ENCODE measurements at places on chromosomes 13 and 19.

DNA sequence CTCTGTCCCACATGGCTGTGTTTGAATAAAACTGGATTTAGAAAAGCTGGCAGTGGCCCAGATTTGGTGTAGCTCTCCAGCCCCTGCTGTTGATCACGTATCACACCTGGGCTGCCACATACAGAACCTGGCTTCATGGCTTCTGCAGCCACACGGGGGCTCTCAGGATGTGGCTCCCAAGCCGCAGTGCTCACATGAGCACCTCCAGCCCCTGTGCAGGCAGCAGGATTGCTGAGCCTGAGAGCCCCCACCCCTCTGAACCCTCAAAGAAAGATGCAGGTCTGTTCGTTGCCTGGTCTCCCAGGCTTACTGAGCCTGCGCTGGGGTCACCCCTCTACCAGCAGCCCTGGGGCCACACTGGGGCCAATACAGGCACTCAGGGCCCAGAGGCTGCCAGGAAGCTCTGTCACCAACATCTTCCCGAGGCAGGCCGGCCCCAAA, 2.7 kb downstream of the PLEKHF1 start:
- DNase-seq = no peak

- DNase-seq = peak; percentile 69
Observed at GRCh38 chr19:33535226-33535625, 13.6 kb upstream of the PEPD start.

DNA sequence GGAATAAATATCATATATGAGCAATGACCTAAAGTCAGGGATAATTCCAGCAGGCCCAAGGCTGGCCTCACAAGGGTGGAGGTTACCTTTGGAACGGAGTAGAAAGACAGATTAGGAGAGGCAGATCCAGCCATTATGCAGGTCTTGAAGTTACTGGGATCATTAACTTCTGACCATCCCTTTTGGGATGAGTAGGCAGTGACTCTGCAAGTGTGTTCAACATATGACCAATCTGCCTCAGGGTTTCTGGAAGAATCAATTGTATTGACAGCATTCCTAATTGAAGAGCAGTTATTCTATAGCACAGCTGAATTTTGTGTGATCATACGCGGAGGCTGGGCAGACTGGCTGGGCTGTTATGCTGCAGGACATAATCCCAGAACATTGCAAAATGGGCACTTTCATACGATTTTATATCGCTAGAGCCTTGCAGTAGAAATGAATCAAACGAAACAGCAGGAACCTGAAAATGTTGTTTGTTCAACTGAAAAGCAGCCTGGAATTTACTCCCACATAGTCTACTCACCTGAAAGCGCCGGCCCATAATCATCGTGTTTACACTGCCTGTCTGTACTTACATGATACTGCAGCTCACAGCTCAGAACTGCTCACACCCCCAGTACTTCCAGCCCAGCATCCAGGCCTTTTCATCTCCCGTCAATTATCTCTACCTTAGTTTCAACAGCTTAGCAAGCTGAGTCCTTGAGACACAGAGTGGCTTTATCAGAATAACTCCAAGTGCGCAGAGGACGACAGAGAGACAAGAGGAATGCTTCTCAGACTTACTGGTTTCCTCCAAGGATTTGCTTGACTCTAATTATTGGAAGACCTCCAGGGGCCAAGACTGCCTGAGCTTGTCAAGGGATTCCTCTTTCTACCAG, 556.1 kb downstream of the EFNB2 start:
- no peak for DNase-seq

GRCh38 chr13:29958476-29958875, 108.1 kb upstream of the UBL3 start:
- DNase-seq = no peak

- no peak for DNase-seq
Observed at GRCh38 chr19:28213470-28214082, 999.4 kb downstream of the UQCRFS1 start.

GRCh38 chr19:2775556-2776430, 7.3 kb downstream of the SGTA start:
- peak; percentile 82 for DNase-seq

DNA sequence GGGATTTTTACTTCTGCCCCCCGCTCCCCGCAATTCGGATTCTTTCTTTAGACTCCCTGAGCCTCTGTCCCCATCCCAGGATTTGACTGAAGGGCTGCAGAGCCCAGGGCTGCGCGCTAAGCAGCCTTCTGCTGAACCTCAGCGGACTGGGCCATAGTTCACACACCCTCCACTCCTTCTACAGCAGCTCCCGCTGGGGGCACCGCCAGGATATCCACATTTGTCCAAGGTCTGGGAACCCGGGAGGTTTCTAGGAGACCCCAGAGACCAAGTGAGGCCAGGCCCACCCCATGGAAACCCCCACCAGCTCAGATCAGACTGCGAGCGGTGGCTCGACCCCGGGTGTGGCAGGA, 463.3 kb downstream of the ITGBL1 start:
- DNase-seq = no peak

DNA sequence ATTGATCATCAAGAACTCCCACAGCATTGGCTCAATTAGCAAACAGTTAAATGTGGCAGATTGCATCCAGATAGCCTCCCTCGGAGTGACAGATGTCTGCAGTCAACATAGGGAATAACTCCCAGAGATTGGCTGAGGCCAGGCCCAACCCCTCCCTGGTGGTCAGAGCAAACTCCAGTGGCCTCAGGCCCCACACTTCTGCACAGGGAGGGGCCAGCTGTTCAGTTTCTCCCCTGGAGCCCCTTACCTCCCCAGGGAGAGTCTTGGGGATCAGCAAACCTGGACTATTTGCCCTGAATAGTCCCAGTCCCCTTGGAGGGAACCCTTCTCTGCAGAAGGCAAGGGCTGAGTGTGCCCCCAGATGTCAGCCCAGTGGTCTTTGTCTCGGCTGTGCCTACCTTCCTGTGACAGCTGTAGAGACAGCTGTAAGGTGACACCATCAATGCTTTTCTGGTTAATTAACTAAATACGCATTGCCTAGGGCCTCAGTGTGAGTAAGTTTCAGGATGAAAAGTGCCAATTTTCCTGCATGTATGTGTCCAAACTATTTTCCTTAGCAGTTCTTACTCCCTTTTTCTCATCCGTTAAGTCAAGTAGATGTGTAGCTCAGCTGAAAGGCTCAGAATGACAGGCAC, 102.7 kb upstream of the UQCRFS1 start:
- DNase-seq = no peak

DNA sequence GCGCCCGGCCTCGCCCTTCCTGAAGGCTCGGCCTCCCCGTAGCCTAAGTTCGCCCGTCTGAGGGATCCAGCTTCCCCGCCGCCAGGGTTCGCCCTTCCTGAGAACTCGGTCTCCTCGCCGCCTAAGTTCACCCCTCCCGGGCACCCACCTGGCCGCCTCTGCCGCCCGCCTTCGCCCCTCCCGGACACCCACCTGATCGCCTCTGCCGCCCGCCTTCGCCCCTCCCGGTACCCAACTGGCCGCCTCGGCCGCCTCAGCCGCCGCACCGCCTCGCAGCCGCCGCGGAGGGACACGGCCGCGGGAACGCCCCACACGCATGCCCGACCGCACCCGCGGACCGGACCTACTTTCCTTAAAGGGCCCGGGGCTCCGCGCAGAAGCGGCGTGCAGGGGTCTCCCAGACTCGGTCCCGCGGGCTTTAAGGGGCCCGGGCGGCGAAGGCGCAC, at the start of gene MOB3A:
TSS of gene MOB3A (minus strand) at position 293 of the 446 bp plus-strand sequence. CDS start 17,766 bp downstream, outside the sequence.
- peak; percentile 82 for DNase-seq

GRCh38 chr19:18675779-18676178, 7.7 kb upstream of the CRTC1 start:
- DNase-seq = no peak

GRCh38 chr13:36673838-36674326, at the start of gene SERTM1:
TSS of gene SERTM1 (plus strand) at chr13:36674020. CDS start at chr13:36695079, 21,059 bp downstream.
- no peak for DNase-seq

- no peak for DNase-seq
Observed at GRCh38 chr13:48489666-48490065, 43.2 kb downstream of the RCBTB2 start.

DNA sequence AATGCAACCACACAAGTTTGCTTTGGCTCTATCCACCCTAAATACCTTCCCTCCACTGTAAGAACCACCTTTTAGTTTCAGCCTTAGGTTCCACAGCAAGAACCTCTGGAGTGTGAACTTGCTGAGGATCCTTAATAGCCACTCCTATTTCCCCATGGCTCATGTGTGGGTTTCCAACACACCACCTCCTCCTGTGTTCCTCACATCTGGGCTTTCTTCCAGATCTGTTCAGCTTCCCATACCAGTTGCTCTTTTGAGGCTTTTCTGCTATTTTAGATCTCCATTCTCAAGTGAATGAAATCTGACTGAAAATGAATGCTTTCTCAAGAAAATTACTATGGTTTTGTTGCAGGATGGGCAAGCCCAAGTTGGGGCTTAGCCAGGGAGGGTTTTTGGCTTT, 104.8 kb upstream of the MIR17HG start:
- DNase-seq = no peak

- peak; percentile 11 for DNase-seq
Observed at GRCh38 chr13:103188713-103189326, 122.6 kb upstream of the SLC10A2 start.

- DNase-seq = no peak
Observed at GRCh38 chr13:99087954-99088491, 110.2 kb upstream of the DOCK9 start.

- DNase-seq = no peak
Observed at GRCh38 chr13:37597477-37598025, 1.0 kb downstream of the POSTN start.

GRCh38 chr19:13597640-13598039, 91.4 kb upstream of the CACNA1A start:
- DNase-seq = peak; percentile 79

DNA sequence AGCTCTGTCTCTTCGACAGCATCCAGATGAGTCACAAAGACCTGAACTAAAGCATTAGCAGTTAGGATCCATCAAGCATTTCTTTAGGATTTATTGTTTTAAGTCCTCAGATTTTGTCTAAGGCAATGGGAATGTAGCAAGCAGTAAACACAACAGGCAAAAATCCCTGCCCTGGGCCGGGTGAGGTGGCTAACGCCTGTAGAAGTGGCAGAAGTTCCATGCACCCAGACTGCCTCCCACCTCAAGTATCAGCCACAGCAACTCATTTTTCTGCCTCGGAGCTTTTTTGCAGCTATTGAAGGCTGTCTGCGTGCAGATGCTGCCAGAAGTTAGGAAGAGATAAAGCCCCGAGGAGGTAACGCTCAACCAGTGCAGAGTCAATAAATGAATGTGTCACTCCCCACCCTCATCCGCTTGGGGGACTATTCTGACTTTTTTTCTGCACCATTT, 47.1 kb upstream of the MRI1 start:
- no peak for DNase-seq

DNA sequence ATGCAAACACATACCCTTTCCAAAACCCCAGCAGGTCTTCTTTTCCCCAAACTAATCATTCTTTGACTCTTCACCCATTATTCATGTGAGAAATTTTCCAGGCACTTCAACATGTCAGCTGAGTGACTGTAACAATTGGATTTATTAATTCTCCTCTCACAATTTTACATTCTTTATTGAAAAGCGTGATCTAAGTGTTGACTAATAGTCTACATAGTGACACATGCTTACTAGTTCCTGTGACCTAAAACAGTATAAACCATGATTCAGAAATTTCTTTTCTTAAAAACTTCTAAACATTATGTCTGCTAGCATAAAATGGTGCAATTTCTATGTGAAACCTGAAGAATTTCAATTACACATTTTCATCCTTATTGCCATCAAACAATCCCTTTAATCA, 532.3 kb downstream of the GPC5 start:
- DNase-seq = no peak

- DNase-seq = no peak
Observed at GRCh38 chr13:43388282-43389034, 365.1 kb downstream of the DNAJC15 start.

- DNase-seq = peak; percentile 55
Observed at GRCh38 chr13:114339857-114340534, 25.7 kb downstream of the CHAMP1 start.

GRCh38 chr19:41919948-41920712, 8.1 kb downstream of the ERFL start:
- no peak for DNase-seq

- DNase-seq = no peak
Observed at GRCh38 chr13:31107109-31107508, 54.6 kb downstream of the HSPH1 start.

- no peak for DNase-seq
Observed at GRCh38 chr13:65943708-65944107, 1286.4 kb downstream of the PCDH9 start.

DNA sequence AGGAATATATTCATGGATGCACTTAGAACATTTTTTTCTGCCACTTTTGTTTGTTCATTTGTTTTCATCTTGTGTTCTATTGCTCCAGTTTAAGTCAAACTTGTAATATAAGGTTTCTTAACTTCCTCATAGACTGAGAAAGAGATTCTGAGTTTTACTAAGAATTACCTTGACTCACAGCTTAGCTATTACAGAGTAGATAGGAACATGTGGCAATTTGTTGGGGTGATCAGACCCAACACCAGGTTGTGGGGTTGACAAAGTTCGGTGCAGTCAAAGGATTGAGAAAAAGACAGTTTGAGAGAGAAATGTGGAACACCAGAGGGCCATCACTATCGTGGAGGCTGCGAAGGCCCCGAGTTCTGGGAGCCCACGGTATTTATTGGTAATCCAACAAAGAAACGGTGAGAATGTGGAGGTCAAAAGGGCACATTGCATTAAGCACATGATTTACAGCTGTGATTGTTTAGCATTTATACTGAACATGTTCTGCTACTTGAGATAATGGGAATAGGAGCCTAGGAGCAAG, 2526.0 kb downstream of the PCDH9 start:
- no peak for DNase-seq

DNA sequence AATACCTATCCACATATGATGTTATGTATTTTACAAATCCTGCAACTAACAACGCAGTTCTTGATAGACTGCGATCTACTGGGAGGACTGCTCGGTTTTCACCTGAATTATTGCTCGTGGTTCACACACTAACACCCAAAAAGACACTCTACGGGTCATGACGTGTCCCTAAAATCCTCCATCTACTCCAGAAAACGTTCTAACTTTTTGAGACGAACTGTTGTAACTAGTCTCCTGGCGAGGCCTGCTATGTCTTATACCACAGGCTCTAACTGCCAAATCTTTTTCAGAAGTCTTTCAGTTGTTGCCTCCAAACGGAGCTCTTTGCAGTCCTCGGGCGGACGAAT, 108.2 kb downstream of the KCNRG start:
- no peak for DNase-seq

DNA sequence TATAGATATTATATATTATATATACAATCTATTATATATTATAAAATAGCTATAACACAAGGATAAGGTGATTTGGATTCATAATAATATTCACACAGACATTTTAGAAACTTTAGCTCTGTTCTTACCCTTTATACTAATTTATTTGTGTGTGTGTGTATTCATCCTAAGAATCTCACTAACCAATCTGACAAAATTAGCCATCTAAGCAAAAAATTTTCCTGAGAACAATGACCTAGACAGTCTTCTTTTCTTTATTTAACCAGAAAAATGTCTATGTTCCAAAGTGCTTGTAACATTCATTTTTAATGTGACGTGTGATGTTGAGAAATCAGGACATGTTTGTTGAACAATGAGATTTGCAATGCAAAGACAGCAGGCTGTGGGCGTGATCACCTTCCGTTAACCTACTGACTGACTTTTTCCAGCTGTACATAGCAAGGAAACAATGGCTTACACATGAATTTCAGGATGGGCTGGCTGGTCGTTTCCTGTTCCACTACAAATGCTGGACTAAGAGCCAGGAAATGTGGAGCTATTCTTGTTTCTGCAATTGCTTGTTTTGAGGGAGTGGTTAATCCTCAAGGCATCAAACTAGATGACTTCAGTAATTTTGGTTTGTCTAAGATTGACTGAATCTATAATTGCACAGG, 634.6 kb upstream of the ARGLU1 start:
- no peak for DNase-seq

- no peak for DNase-seq
Observed at GRCh38 chr19:9721861-9722260, 46.7 kb downstream of the ZNF846 start.

Data from H54 (cell line).